ENCODE measurements at places on chromosomes 11 and 22.
A peak's percentile ranks its signal among the peaks of the same experiment; 100 is the strongest.

DNA sequence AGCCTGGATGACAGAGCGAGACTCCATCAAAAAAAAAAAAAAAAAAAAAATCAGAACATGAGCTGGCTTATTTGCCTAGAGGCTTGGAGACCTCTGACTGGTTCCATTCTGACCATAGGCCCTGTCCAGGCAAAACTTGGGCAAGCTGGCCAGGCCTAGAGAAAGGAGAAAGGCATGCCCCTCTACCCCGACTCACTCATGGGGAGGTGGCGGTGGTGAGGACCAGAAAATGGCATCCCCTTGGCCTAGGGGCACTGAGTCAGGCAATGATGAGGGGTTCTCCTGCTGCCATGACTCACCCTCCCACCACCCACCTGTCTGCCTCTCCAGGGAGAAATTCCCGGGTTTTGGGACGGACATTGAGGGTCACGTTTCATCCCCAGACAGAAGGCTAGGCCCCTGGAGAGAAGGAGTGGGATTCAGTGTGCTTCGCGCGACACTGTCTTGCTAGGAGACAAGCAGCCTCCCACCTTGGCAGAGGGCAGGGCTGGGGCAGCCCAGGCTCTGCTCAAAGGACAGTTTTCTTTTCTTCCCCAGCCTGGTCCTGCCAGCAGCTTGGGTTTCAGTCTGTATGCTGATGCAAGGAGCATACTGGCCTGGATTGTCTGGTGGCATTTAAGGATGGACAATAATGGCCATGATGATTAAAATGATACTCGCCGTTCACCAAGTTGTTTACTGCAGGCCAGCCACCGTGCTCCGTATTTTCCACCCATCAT is 17.2 kb downstream of the TOB2 start:
- no peak for DNase-seq

GRCh38 chr11:50187220-50187619 is 154.5 kb downstream of the OR4C45 start:
- DNase-seq: no peak

DNA sequence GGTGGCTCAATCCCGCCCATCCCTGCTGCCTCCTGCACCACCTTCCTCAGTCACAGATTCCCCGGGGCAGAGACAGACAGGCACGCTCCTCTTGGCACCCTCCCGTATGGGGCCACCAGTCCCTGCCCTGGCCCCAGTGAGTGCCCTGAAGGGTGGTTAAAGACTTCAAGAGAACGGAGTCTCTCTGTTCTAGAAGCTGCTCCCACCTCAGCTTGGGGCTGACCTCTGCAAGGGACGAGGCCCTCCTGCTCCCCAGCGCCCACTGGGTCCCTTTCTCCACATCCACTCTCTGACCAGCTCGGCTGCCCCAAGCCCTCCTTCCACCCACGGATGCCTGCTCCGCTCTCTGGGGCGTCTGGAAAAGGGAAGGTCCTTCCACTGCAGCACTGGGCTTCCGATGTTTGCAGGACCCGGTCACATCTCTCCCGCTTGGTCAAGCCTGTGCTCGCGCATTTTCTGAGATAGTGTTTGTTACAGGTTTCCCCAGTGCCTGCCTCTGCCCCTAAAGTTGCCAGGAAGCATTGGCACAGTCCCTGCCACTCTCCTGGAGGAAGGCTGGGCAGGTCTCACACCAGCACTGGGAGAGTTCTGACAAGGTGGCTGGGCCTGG is 1487.9 kb downstream of the TBC1D22A start:
- DNase-seq: no peak

DNA sequence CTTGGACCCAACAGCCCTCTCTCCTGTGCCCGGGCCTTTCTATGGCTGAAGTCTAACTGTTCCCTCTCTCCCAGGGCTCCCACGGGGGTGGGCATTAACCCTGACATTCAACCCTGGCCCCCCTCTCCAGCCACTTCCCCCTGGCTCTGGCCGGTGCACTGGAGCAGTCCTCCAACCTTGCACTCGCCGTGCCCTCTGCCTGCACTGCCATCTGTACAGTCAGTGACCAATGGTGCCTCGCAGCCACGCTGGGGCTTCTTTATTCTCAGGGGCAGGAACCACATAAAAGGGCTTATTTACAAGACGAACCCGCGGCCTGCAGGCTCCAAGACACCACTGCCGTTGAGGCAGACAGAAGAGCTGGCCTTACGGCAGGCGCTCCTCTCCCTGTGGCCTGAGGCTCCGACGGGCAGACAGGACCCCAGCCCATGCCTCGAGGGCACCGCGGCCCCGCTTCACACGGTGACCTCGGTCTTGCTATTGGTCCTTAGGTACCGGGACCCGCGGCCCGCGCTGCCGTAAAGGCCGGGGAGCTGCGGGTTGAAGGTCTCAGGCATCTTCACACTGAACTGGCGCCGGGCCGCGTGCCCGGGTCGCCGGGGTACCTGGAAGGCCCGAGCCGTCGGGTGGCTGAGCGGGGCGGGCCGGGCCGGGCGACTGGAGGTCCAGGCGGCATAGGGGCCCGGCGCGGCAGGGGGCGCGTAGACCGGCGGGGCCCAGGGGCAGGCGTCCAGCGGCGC is 5.4 kb downstream of the SHISA8 start:
- DNase-seq: no peak

GRCh38 chr22:45743687-45744086 is 72.1 kb downstream of the ATXN10 start:
- DNase-seq: no peak

DNA sequence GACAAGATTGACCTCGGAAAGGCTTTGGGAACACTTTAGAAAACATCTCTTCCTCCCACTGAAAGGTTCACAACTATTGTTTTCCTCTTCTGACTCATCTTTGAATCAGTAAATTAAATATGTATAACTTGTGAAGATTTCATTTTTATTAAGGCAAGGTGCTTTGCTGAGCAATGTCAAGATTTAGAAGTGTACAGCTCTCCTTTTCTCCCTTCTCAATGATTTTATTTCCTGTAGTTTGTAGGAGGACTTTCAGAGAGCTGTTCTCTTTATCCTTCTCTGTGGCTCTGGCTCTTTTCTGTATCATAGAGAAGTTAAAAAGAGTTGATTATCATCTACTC is 594.2 kb downstream of the METTL15 start:
- DNase-seq: no peak

DNA sequence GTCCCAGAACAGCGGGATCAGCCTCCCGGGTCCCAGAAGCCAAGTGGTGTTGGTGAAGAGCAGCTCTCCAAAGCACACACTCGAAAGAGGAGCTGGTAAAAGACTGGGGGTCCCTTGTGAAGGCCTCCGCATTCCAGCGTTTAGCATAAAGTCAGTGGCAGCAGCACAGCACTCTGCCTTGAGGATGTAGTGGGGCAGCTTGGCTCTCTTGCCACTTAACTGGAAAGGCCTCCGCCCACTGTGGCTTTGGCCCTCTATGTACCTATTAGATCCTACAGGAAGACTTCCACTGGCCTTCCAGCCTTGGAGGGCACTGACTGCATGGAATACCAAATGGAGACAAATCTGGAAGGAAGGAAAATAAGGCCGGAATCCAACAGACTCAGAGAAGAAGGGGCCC is 1455.3 kb downstream of the BRD1 start:
- DNase-seq: no peak

DNA sequence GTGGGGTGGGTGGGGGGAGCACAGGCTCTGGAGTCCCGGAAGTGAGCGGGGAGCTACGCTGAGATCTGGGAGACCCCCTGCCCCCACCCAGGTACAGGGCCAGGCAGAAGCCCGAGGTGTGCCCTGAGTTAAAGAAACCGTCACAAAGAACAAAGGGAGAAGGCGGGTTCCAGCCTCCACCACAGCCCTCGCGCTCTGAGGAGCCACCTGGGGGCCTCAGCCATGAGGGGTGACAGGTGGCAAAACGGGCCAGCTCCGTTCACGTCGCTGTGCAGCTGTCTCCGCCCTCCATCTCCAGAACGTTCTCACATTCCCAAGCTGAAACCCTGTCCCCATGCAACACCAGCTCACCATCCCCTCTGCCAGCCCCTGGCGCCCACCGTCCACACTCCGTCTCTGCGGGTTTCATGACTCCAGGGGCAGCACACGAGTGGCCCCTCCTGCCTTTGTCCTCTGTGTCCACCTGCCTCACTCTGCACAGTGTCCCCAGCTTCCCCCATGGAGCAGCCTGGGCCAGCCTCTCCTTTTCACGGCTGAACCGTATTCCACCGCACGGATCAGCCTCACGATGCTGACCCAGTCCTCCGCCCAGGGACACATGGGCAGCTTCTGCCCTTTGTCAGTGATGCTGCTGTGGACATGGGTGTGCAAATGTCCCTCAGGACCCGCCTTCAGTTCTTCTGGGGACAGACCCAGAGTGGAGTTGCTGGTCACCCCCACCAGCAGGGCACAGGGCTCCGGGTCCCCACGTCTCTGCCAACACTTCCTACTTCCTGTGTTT is 1.7 kb upstream of the MUC5B start:
- DNase-seq: no peak

- DNase-seq: no peak
Measured at GRCh38 chr11:117071344-117071787, 26.9 kb downstream of the SIK3 start.

GRCh38 chr11:14336507-14337503 is 22.2 kb downstream of the RRAS2 start:
- DNase-seq: peak; percentile 87
